ENCODE measurements at places on chromosomes 4 and X.

DNA sequence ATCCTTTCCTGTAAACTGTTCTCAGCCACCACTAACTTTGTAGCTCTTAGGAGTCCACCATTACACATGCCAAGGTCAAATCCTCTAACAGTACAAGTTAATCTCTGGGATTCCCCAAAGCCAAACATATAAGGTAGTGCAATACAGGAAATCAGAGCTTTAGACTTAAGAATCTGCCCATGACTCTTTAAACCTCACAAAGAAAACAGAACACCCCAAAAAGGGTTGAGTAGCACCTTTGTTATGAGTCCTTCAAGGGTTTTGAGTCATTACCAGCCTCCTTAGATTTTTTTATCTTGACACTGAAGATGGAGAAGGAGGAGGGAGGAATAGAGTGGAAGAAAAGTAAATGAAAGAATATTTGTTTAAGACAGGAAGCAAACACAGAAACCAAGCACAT lies 243.9 kb upstream of the SPANXN1 start:
- DNase-seq, result no peak

GRCh38 chr4:38904090-38904666 lies 36.6 kb downstream of the FAM114A1 start:
- DNase-seq, result peak; percentile 27

DNA sequence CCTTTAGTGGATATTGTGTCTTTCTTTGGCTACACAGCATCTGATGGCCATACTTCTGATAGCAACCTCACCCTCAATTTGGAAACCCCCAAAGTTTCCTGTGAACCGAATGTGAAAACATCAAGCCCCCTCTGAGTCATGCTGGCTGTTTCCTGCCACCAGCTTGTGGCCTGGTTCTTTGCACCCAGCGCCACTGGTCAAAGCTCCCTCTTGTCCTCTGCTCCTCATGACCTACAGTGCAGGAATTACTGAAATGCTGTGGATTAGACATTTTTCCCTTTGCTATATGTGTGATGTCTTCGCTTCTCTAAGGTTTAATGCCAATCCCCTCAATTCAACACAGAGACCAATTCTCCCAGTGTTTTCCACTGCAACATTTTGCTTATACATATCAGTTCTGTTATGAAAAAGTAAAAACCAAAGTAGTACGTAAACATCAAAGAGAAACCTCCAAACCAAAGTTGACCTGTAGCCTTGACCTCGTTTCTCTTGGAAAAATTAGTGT lies 224.0 kb upstream of the TENM3 start:
- DNase-seq, result no peak

- DNase-seq, result no peak
Measured at GRCh38 chr4:177485528-177485927, 43.3 kb upstream of the AGA start.

- no peak for DNase-seq
Measured at GRCh38 chr4:188960411-188961093, 821.3 kb downstream of the TRIML1 start.

DNA sequence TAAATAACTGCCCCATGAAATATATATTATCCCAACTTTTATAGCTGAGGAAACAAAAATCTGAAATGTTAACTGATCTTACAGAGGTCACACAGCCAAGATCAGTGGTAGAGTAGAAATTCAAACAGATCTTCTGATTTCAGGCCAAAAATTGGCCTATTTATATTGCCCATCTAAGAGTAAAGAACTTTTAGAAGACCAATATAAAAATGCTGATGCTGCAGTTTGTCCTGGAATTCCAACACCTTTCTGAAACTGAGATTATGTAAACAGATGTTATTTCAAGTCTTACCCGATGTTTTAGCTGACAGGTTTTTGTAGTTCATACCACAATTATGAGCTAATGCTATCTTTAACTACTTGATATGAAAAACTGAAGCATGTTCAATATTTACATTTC lies 51.1 kb downstream of the SPANXN3 start:
- DNase-seq, result no peak

GRCh38 chr4:21954916-21955315 lies 6.3 kb upstream of the KCNIP4 start:
- DNase-seq, result no peak

DNA sequence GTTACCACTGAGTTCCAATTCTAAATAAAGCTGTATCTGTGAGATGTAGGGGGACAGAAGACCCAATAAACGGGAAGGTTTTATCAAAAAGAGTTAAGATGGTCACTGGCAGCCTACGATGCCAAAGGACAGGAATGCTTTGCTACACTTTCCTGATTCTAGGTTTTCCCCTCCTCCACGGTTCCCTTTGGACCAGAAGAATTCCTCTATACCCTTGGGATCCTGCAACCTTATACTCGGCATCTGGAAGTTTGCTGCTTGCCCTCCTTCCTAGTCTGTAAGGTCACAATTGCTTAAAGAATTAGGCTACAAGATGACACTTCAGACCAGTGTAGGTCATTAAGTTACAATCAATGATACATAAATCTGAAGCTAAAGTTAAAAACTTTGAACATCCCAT lies 64.3 kb downstream of the SCML2 start:
- no peak for DNase-seq

DNA sequence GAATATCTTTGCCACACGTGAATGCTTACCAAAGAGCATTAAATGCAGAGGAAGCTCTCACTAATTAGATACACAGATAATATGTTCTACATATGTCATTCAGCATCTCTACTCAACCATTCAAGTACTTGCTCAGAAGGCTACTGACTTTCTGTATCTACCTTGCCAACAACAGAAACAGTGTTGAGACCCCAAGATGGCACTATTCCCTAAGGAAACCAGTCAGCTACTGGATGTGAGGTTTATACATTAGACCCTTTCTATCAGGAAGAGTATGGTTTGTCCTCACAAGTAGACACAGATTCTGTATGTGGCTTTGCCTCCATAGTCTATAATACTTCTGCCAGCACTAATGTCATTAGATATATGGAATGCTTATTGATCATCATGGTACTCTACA lies 443.9 kb upstream of the INTU start:
- DNase-seq, result no peak

- DNase-seq, result no peak
Measured at GRCh38 chr4:172630280-172630679, 538.3 kb upstream of the GALNT7 start.

GRCh38 chr4:140112576-140112975 lies 41.4 kb downstream of the MAML3 start:
- no peak for DNase-seq

DNA sequence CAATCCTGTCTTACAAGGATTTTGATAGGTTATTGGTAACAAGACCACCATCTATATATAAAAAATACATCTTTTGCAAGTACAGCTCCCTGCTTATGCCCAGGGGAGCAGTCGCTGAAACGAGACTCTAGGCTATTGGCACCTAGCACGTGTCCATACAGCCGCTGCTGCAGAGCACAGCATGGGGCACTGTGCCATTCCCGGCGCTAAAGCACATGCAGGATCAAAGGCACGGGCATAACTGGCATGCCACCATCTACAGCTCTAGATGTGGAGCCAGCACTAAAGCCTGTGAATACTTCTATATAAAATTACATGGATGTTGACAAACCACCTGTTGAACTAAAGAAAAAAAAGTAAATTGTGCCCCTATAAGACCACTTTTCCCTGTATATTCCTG lies 144.8 kb downstream of the COL25A1 start:
- DNase-seq, result no peak

DNA sequence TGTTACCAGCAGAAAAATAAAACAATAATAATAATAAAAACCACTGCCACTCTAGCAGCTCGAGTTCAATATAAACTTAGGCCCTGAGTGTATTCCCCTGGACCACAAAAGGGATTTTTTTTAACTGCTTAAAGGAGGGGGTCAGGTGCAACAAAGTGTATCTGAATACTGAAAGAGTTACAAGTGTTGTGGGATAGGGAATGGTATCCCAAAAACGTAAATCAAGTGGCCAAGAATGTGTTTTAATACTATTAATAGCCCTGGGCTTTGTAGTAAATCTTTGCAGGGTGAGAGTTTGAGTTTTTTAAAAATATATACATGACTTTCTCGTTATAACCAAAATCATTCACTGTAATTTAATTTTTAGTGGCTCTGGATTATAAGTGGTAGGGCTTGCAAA lies 860.1 kb upstream of the INTU start:
- DNase-seq, result no peak

DNA sequence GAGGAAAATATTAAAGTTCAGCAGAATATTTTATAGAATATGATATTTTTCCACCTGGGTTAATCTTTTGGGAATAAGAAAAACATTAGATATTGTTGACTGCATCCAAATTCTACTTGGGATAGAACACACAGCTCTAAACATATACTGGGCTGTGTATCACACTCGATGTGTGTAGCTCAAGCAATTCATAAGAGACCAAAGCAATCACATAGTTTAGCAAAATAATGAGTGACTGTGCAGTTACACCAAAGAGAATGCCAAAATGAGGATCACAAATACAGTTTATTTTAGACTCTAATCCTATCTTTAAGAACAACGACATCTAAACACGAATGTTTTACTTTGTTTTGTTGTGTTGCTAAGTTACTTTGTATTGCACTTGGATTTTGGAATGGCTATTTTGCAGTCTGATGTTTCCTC lies 101.2 kb downstream of the CBR4 start:
- DNase-seq, result no peak

DNA sequence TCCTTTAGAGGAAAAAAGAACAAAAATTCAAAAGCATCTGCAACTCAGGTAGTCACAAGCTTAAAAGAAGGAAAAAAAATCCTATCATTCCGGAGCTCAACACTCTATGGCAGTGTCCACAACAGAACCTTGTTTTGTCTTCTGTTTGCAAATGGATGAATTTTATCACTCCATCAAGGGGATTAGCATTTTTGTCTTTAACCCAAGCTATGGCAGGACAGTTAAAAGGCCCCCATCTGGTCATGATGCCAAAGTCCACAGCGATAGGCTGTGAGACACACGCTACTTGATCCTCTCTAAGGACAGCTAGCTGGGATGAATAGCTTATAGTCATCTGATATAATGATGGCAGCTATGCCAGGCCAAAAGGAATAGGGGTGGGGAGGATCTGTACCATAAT lies 16.6 kb downstream of the AMER1 start:
- DNase-seq, result no peak
